Natural killer cell (primary cell): ENCODE measurements at places on chromosomes 16 and 17. TPM values are rescaled to one million over a fixed set of nuclear protein-coding genes. Genes with fewer than 3 reads are reported as not detected.

DNA sequence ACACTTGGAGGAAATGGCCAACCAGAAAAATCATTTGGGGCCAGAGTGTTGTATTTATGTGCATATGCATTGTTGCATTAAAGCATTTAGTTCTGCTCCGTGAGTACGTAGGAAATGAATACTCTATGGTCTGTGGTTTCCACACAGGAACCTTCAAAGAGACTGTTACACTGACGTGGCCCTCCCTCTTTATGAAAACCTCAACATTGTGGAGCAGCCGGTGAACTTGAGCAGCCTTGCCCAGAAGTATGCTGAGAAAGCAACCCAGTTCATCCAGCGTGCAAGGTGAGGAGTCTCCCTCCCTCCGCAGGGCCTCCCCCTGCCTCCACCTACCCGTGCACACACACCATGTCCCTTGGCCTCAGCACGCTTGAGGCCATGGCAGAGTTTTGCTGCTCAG lies 65.2 kb downstream of the ARSG start:
- H3K4me3 ChIP-seq = peak overlapping the region; percentile 5
- H3K27ac ChIP-seq = peak overlapping the region; percentile 67
- H3K4me1 ChIP-seq = peaks cover 68% of the 10 kb centered on the region
- H3K36me3 ChIP-seq = no peaks in the 10 kb centered on the region
- no peaks in the 10 kb centered on the region for H3K27me3 ChIP-seq
- peak; percentile 53 for DNase-seq

- H3K4me3 ChIP-seq = no peak overlapping the region
- H3K36me3 ChIP-seq = peaks cover 11% of the 10 kb centered on the region
- no peaks in the 10 kb centered on the region for H3K4me1 ChIP-seq
- H3K27me3 ChIP-seq = no peaks in the 10 kb centered on the region
- no peak overlapping the region for H3K27ac ChIP-seq
These were observed 35.0 kb downstream of the BCAS3 start for GRCh38 chr17:60712675-60713074.

GRCh38 chr17:40540448-40540847 lies 24.8 kb downstream of the CCR7 start:
- H3K36me3 ChIP-seq = no peaks in the 10 kb centered on the region
- H3K4me3 ChIP-seq = no peak overlapping the region

DNA sequence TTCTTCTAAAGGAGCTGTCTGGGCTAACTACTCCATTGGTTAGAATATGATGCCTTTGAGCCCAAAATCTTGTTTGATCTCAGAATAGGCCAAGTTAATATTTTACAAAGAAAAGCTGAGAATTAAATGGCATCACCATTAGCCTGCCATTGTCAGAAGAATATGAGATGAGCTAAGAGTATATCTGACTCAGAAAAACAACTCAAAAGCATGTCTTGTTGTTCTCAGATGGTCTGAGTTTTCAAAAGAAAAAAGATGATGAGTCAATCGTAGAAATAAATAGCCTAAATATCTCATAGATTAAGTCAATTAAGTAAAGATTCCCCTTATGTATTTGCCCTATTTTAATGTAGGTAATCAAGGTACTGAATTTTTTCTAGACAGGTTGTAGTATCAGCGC lies 197.1 kb upstream of the TBX2 start:
- no peak for DNase-seq
- H3K36me3 ChIP-seq = no peaks in the 10 kb centered on the region
- no peaks in the 10 kb centered on the region for H3K27me3 ChIP-seq
- no peak overlapping the region for H3K4me3 ChIP-seq
- no peaks in the 10 kb centered on the region for H3K4me1 ChIP-seq
- H3K27ac ChIP-seq = no peak overlapping the region

GRCh38 chr16:22291860-22292318 lies 5.3 kb upstream of the POLR3E start:
- no peak overlapping the region for H3K4me3 ChIP-seq
- H3K27ac ChIP-seq = no peak overlapping the region
- H3K4me1 ChIP-seq = peaks cover 4% of the 10 kb centered on the region
- no peaks in the 10 kb centered on the region for H3K36me3 ChIP-seq
- H3K27me3 ChIP-seq = no peaks in the 10 kb centered on the region

The TNFRSF13B gene
- total RNA-seq = 0.89 TPM

The CRHR1 gene
- not detected for total RNA-seq

The MYH11 gene
- not detected for total RNA-seq

The WIPF2 gene
- 47.4 TPM for total RNA-seq

The TP53TG3 gene
- not detected for total RNA-seq
